ENCODE measurements at places on chromosomes 4 and X.

GRCh38 chr4:40223343-40223742 is 26.5 kb downstream of the RHOH start:
- DNase-seq, result no peak

GRCh38 chr4:15149839-15150592 is 147.7 kb downstream of the CPEB2 start:
- peak; percentile 86 for DNase-seq

- DNase-seq, result peak; percentile 40
These were observed 2.2 kb downstream of the FAT4 start for GRCh38 chr4:125316791-125317524.

DNA sequence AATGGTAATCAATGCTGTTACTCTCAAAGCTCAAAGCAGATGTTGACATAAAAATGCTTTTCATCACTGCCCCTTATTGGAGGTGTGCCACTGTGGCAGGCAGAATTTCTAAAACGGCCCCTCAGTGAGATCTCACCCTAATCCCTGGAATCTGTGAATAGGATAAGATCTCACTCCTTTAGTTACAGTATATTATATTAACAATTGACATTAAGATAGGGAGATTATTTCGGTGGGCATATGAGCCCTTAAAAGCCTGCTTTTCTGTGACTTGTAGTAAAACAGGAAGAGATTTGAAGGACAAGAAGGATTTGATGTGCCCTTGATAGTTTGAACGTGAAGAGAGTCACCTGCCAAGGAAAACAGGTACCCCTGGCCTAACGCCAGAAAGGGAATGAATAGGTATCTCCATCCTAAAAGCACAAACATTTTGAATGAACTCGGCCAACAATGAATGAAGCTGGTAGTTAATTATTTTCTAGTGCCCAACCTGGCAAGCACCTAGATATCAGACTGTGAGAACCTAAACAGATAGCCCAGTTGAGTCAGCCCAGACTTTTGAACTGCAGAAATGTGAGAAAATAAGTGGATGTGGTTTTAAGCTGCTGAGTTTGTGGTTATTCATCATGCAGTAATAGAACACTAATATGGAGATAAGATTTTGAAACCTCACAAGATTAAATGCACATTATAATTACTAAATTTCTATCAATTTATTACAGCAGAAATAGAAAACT is 881.6 kb downstream of the PCDH18 start:
- no peak for DNase-seq

DNA sequence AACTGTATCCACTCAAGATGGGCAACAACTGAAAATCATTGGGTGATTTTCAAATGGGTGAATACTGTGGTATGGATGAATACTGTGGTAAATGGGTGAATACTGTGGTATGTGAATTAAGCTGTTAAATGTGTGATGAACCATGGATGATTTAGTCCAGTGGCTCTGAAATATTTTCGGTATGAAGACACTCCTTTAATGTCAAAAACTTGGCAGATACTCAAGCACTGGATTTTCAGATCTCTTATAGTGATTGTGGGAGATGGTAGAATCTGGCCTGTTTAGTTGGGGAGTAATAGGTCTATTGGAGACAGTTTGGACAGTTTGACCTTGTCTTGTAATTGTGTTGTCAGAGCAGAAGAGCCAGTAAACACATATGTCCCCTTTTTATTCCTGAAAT is 45.7 kb downstream of the SSX7 start:
- no peak for DNase-seq

- no peak for DNase-seq
These were observed 65.6 kb upstream of the MAML3 start for GRCh38 chr4:140219567-140219966.

DNA sequence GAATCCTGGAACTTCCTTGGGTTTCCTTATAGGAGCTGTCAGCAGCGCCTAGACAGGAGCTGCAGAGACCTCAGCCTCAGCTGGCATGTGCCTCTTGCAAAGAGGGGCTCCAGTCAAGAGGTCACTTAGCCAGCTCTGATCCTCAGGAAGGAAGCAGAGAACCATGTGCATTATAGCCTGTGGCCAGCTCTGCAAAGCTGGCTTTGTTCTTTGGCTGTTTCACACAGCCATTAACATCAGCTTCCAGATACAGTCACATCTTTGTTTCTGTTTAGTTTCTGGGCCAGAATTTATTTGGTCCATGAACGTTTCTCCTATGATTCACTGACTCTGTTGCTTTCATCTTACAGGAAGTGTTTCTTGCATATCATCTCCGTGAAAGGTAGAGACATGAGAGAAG is 92.4 kb downstream of the CC2D2A start:
- DNase-seq, result no peak

GRCh38 chr4:76897536-76898384 is at the start of gene SOWAHB:
TSS of gene SOWAHB (minus strand) at chr4:76898144. CDS start at chr4:76897849, 295 bp downstream.
- no peak for DNase-seq

DNA sequence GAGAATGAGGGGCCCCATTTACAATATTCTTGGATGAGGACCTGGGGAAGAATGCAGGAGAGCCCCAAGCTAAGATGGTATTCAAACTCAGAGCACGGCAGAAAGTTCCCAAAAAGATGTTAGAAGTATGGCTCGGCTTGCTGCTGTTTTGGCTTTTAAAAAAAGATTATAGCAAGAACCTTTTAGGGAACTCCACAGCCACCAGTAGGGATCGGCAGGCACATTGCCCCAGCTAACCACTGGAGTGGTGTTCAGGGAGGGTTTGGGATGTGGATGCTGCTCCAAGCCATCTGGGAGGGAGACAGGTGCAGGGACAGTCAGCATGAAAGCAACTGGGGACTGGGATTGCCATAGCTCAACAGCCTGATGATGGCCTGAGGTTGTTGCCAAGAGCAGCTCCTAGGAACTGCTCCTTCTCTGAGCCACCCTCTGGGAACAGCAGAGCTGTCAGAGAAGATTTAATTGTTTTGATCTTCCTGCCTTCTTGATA is 63.0 kb downstream of the SORBS2 start:
- no peak for DNase-seq

- DNase-seq, result no peak
These were observed 72.2 kb downstream of the CWH43 start for GRCh38 chr4:49058306-49058705.

DNA sequence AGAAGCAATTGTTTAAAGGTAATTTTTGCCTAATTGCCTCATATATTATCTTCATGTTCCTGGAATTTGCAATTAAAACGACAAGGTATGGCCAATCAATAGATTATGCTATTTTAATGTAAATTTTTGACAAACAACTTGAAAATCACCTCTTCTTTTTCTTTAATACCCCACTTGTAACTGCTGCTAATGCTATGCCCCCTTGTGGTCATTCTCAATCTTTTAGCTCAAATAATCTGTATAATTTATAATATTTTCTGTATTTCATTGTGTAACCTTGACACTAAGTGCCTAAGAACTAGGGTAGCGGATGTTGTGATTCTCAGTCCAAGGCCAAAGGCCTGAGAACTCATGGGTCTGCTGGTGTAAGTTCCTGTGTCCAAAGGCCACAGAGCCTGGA is 831.7 kb upstream of the POU3F4 start:
- DNase-seq, result no peak

DNA sequence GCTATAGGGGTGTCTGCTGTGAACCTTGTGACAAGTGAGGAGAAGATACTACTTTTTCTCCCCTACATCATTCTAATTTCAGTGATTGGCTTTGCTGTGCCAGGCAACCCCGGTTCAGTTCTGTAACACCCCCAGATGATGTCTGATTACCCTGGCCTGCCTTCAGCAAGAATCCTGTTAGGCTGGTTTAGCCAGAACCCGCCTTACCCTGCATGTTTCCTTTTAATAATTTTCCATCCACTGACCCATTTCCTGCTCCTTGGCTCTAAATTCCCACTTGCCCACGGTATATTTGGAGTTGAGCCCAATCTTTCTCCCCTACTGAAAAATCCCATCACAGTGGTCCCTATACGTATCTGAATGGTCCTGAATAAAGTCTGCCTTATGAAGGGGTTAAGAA is 46.5 kb upstream of the HPSE start:
- no peak for DNase-seq

GRCh38 chr4:20383969-20384368 is 132.3 kb downstream of the SLIT2 start:
- no peak for DNase-seq

- DNase-seq, result peak; percentile 56
These were observed 605 bp upstream of the FAT1 start for GRCh38 chr4:186724058-186724863.

GRCh38 chr4:169351872-169352271 is 81.1 kb upstream of the SH3RF1 start:
- no peak for DNase-seq

DNA sequence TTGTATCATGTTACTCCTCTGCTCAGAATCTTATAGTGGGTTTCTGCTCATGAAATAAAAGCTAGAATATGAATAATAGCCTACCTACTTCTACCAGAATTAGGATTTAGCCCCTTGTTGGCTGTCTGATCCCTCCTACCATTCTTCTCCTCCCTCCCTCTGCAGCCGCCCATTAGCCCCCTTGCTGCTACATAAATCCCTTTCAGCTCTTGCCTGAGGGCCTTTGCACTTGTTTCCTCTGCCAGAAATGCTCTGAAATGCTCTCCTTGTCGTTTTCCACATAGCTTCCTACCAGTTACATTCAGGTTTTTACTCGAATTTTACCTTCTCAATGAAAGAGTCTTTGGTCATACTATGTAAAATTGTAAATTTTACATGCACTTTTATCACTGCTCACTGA is 159.2 kb downstream of the ADGRL3 start:
- no peak for DNase-seq

- DNase-seq, result no peak
These were observed 26.9 kb upstream of the SPANXB1 start for GRCh38 chrX:140975472-140975871.

GRCh38 chr4:7753931-7754465 is 185.7 kb downstream of the AFAP1 start:
- DNase-seq, result no peak

DNA sequence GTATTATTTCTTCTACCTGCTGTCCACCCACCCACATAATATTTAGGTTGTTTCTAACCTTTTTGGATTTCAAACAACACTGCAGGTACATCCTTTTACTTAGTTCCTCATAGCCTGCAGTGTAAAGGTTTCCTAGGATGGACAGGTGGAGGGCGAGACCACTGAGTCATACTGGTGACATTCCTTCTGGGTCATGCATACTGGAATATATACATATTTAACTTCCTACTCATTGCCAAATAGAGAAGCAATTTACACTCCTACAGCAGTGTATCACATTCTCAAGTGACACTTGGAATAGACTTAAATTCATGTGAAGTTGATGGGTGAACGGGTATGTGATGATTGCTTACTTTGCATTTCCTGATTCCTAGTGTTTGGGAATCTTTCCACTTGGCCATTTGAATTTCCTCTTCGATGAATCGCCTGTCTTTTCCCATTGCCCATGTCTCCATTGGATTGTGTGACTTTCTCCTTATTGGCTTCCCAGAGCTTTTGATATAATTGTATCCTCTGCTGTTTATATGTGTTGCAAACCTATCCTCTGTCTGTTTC is 8.2 kb upstream of the PPP2R2C start:
- DNase-seq, result no peak

DNA sequence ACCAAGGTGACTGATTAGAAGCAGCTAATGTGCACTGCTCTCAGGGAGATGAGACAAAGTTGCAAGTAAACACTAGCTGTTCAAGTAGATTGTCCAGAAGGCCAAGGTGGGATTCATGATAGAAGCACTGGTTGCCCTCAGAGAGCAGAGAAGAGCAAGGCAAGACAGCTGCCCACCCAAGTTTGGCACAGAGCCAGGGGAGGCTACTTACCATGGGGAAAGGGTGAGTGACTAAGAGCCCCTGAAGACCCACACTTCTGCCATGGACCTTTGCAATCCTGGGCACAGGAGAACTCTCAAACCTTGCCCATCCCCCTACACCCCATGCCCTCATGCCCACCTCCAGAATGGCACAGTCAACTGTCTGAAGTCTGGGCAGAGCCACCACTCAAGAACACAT is 68.3 kb downstream of the SPIN4 start:
- no peak for DNase-seq
